ENCODE measurements at places on chromosomes 7 and 10. TPM values are rescaled to one million over a fixed set of nuclear protein-coding genes. Genes with fewer than 3 reads are reported as not detected.

- DNase-seq: no peak
These were observed 129.3 kb upstream of the PHYHIPL start for GRCh38 chr10:59047180-59047579.

- DNase-seq: no peak
These were observed 59.3 kb upstream of the ECHDC3 start for GRCh38 chr10:11682851-11683250.

Gene C7orf33
- polyA plus RNA-seq: not detected

GRCh38 chr10:103096130-103096529, 96.9 kb downstream of the NT5C2 start:
- no peak for DNase-seq

DNA sequence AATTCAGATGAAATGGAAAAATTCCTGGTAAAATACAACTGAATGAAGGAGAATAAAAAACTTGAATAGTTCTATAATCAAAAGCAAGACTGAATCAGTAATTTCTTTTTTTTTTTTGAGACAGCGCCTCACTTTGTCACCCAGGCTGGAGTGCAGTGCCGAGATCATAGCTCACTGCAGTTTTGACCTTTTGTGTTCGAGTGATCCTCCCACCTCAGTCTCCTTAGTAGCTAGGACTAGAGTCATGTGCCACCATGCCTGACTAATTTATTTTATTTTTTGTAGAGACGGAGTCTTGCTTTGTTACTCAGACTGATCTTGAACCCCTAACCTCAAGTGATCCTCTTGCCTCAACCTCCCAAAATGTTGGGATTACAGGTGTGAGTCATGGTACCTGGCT, 26.1 kb downstream of the SYPL1 start:
- DNase-seq: no peak

Gene EVX1
- 0.12 TPM for polyA plus RNA-seq

GRCh38 chr10:30993155-30993554, 38.5 kb downstream of the ZNF438 start:
- DNase-seq: no peak

DNA sequence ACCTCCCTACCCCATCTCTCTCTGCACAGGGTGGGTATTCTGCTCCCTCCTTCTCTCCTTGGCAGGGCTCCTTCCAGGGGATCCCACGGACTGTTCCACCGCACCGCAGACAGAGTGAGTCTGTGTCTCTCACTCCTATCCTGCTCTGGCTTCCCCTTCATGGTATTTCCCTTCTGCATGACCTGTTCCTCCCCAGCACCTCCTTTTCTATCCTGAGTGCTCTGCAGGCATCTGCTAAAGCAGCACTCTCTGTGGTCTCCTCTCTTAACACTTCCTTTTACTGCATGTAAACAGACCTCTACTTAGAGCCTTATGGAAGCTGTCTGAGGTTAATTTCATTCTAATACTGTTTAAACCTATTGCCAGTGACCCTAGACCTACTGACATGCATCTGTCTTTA, 171.5 kb downstream of the CCSER2 start:
- no peak for DNase-seq

- DNase-seq: no peak
These were observed 784.0 kb downstream of the SUGCT start for GRCh38 chr7:40918701-40919271.

Gene ASB4
- polyA plus RNA-seq: 0.24 TPM

DNA sequence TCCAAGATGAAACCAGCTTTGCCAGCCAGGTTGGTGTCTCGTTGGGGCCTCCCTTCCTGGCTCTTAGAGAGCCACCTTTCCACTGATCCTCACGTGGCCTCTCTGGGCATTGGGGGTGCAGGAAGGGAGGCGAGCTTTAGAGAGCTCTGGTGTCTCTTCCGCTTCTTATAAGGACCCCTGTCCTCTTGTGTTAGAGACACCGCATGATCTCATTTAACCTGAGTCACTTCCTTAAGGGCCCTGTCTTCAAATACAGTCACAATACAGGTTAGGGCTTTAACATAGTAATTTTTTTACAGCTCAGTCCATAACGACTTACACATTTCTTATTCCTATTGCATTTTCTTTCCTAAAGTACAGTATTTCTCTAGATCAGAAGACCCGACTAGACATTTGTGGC, 535.8 kb downstream of the SDK1 start:
- no peak for DNase-seq

DNA sequence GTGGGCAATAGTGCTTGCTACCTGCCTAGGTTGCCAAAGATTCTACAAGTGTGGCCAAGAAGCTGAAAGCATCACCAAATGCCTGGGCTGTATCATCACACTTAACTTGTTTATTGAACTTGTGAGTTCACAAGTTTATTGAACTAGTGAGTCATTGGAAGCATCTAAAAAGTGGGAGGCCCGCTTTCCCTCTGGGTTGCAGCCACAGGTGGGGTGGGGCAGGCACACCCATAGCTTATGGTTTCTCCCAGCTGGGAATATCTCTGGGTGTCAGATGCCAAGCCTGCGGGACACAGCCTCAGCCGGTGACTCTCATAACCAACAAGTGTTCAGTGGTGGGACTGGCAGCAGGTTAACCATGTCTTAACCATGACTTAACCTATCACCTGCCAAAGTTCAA, 145.9 kb upstream of the FAM13C start:
- no peak for DNase-seq

- no peak for DNase-seq
These were observed 20.4 kb downstream of the SSMEM1 start for GRCh38 chr7:130227883-130228575.

GRCh38 chr10:102327002-102327401, 68.5 kb upstream of the NFKB2 start:
- no peak for DNase-seq

DNA sequence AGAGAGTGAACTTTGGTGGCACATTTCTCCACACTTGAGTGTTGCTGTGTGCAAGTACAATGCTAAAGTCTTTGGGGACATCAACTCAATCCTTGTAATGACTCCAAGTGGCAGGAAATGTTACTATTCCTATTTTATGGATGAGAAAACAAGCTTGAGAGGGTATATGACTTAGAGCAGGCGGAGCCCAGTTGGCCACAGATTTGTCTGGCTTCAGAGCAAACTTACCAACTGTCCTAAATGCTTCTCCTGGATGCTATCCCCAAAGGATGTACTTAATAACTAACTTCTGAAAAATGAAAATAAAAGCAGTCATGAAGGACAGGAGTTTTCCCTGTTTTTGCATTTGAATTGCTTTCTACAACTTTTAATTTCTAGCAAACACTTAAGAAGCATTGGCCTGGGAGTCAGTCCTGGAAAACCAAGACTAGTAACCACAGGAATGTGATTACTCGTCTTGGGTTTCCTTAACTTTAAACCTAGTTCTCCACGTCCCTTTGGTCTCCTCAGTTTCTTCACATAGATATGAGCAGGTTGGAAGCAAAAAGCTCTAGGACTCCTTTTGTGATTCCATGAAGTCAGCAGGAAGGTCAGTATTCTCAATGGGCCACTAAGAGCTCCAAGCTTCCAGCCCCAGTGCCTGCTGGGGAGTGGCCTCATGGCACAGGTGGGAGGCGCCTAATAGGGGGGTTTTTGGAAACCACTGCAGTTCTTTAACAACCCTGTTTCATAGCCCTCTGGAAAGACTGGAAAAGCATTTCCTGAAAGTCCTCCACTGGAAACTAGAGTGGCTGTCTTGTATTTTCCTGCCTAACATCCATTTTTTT, 140.8 kb downstream of the GLCCI1 start:
- DNase-seq: no peak

Gene HMX3
- not detected for polyA plus RNA-seq

DNA sequence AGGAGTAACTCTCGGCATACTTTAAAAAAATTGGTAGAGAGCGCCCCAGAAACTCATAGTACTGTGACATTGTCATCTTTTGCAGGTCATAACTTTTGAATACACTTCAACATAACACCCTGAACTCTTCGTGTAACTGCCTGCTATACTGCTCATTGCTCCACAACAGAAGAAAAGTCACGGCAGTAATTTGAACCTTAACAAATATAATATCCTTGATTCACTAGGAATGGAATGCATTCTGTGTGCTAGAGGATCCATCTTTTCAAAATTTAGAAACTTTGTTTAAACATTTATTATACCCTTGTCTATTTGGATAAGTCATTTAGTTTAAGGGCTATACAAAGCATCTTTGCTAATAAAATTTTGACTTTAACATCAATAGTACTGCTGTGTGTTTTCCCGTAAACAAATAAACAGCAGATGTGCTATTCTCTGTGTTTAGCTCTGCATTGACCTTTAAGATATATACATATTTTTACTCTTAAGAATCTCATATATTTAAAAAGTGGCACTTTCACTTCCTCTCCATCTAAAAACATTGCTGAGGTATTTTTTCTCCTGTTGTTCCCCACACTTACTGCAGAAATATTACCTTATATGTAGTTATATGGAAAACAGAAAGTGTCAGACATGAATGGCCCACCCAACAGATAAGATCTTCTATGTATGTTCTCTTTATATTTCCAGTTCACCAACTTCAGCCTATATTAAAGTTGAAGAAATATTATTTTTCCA, 217.6 kb upstream of the TMEM229A start:
- DNase-seq: no peak

DNA sequence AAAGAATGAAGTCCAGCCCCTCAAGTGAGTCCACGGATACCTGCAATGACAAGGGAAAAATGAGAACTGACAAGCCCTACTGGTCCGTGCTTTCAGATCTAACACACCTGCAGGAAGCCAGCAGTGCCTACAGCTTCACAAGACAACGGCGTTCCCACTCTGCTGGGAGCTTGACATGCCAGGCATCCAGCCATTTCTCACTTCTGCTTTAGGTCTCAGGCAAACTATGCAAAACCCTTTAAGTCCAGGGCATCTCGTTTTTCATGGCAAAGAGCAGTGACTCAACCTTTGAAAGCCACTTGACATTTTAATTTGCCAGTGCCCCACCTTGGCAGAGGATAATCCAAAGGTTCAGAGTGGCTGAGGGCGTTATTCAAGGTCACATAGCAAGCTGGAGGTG, 49.1 kb upstream of the GPAM start:
- DNase-seq: no peak

DNA sequence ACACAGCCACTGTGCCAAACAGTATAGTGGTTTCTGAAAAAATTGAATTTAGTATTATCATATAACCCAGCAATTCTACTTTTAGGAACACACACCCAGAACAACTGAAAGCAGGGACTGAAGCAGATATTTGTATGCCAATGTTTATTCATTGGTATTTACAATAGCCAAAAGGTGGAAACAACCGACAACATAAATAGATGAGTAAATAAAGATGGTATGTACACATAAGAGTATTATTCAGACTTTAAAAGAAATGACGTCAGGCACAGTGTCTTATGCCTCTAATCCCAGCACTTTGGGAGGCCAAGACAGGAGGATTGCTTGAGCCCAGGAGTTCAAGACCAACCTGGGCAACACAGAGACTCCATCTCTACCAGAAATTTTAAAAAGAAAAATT, 7.2 kb downstream of the CDCA7L start:
- no peak for DNase-seq

Gene MYPN
- not detected for polyA plus RNA-seq

Gene C10orf105
- 0.09 TPM for polyA plus RNA-seq

DNA sequence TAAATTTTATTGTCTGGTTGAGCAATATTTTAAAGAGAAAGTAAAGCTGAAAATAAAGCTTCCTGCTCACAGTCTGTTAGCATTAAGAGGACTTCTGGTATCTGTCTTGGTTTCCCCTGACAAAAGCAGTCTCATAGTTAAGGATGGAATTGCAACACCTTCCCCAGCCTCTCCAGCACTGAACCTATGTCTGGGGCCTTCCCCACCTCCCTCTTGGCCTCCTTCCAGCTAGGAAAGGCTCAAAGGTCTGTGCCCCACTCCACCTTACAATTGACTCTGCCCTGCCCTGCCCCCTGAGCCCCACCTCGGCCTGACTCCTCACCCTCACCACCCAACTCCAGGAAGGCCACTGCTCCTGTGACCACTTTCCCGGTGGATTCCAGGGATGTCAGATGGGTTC, 33.2 kb downstream of the COL17A1 start:
- no peak for DNase-seq

GRCh38 chr10:43731486-43731885, 82.8 kb upstream of the ZNF32 start:
- no peak for DNase-seq

Gene COX19
- 12.0 TPM for polyA plus RNA-seq

Gene PDE1C
- 3.2 TPM for polyA plus RNA-seq

Gene FAM180A
- polyA plus RNA-seq: 0.06 TPM

Gene UCN3
- 2.4 TPM for polyA plus RNA-seq

DNA sequence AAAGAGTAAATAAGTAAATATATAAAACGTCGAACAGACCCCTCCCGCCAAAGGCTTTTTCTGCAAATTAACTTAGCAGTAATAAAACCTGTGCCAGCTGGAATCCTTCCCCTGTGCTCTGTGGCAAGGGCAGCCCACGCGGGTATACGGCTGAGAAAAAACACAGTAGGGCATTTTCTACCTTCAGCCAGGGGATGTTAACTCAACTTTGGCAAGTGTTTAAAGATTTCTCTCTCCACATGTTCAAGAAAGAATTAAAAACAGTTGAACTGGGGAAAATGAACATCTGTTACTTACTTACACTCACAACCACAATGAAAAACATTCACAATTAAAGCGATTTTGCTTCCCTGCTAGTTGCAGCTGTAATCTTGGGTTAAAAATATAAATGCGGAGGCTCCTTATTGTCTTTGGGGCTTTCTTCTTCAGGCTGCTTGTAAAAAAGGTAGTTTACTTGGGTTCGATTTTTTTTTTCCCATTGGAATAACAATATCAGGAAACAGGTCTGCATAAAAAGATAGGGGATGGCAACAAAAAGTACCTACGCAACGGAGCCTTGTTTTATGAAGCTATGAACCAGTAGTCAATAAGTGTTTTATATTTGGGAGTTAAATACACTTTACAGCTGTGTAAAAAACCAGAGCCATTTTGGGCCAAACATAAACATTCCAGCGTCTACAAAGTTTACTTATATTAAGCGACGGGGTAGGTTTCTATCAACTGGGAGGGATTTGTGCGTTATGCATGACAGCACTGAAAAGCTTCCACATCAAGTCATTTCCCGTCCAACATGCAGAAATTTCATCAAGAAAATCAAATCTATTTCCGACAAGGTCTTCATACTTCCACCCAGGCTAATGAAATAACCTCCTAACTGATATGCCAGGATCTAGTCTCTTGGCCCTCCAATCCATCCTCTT, 132.7 kb downstream of the TAX1BP1 start:
- no peak for DNase-seq

Gene ITPRID1
- not detected for polyA plus RNA-seq

Gene ATAD1
- 67.1 TPM for polyA plus RNA-seq

DNA sequence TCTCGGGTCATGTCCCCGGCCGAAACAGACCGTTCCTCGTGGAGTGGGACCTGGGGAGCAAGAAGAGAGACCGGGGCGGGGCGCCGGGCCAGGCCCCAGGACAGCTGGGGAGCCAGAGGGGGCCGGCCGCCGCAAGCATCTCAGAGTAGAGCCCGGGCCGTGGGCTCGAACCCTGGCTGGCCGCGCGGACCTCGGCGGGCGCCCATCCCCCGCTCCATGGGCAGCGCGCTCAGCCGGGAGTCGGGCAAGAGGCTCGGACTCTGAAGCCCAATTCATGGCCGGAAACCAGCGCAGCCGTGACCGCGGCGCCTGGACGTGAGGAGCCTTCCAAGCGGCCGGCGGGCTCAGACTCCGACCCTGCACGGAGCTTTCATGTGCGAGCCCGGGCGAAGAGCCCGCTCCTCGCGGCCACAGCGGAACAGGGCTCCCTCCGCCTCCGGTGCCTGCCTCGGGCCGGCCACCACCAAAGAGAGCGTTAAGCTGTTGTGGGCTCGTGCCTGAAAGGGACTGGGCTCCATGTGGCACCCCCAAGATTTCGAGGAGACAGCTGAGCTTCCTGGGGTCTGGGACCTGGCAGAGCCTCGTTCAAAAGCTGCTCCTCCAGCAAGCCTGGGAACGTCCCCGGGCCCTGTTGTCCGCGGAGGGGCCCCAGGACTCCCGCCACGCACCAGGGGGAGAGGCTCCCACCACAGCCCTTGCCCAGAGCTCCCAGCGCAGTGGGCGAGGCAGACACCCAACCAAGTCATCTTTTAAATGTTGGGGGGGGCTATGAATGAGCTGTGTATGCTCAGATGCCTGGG, 757 bp upstream of the GRID1 start:
- DNase-seq: no peak

All from right renal pelvis (tissue), 4 donors.